ENCODE measurements at places on chromosomes 1 and 21. TPM values are rescaled to one million over a fixed set of nuclear protein-coding genes. Genes with fewer than 3 reads are reported as not detected.

DNA sequence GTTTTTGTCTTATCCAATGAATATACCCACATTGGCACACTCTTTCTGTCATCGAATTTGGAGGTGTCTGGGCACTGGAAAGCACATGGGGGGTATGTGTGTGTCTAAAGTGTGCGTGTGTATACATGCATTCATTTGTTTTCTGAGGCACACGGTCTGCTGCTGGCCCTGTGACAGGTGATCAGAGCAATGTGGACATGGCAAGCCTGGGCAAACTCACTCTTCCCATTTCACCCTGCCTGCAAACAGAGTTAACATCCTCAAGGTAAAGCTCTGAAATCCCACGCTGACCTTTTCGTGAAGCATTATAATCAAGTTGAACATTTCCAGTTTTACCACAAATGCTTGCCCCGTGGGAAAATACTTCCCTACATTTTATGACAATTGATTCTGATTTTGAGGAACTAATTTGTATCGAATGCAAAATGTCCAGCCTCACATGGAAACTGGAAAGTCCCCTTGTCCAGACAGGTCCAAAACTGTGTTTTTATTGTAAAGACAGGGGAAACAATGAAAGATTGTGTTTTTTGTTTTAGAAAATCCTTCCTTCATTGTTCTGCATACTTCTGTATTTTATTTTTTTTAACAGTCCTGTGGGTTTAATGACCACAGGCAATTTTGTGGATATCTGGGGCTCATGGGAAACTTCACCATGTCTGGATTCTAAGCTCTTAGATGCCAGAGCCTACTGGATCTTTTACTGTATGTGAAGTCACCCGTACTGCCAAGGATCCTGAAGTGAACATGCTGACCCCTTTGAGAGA lies 160.9 kb downstream of the PBX1 start:
- H3K36me3 ChIP-seq: no peaks in the 10 kb centered on the region
- no peak for DNase-seq
- H3K27ac ChIP-seq: peak overlapping the region; percentile 78
- no peaks in the 10 kb centered on the region for H3K27me3 ChIP-seq
- H3K4me1 ChIP-seq: peaks cover 86% of the 10 kb centered on the region
- no peak overlapping the region for H3K4me3 ChIP-seq

GRCh38 chr1:43282220-43283195 lies 2.9 kb downstream of the C1orf210 start:
- DNase-seq: no peak
- H3K4me3 ChIP-seq: no peak overlapping the region
- H3K27me3 ChIP-seq: no peaks in the 10 kb centered on the region
- no peak overlapping the region for H3K27ac ChIP-seq
- no peaks in the 10 kb centered on the region for H3K36me3 ChIP-seq
- H3K4me1 ChIP-seq: peaks cover under 1% of the 10 kb centered on the region

- no peaks in the 10 kb centered on the region for H3K27me3 ChIP-seq
- H3K4me3 ChIP-seq: no peak overlapping the region
- no peaks in the 10 kb centered on the region for H3K4me1 ChIP-seq
- no peak overlapping the region for H3K27ac ChIP-seq
- H3K36me3 ChIP-seq: no peaks in the 10 kb centered on the region
Measured at GRCh38 chr1:156444407-156445001, 56.1 kb downstream of the MEF2D start.

DNA sequence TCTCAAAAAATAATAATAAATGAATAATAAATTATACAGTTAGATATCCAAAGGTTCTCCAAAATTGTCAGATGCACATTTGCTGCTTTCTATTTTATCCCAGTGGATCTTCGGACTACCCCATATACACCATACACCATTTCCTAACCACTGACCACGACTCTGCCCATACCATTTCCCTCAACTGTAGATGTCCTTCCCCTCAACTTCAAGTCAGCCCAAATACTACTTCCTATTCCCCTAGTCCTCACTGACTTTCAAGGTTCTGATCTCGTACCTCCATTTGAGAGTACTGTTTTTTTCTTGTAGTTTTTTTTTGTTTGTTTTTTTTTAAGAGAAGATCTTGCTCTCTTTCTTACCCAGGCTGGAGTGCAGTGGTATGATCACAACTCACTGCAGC lies 19.6 kb downstream of the EIF4G3 start:
- H3K4me1 ChIP-seq: no peaks in the 10 kb centered on the region
- no peaks in the 10 kb centered on the region for H3K27me3 ChIP-seq
- no peak for DNase-seq
- H3K27ac ChIP-seq: no peak overlapping the region

- no peak overlapping the region for H3K4me3 ChIP-seq
- H3K27me3 ChIP-seq: no peaks in the 10 kb centered on the region
- no peak overlapping the region for H3K27ac ChIP-seq
- H3K36me3 ChIP-seq: no peaks in the 10 kb centered on the region
- DNase-seq: no peak
Measured at GRCh38 chr1:41173651-41174050, 68.5 kb downstream of the SCMH1 start.

RGS8 gene
- not detected for polyA plus RNA-seq

FAM131C gene
- polyA plus RNA-seq: 13.5 TPM

OR2T35 gene
- polyA plus RNA-seq: not detected

GRCh38 chr21:39386899-39387298 lies 38.0 kb upstream of the HMGN1 start:
- H3K4me3 ChIP-seq: no peak overlapping the region
- no peaks in the 10 kb centered on the region for H3K36me3 ChIP-seq
- peaks cover 11% of the 10 kb centered on the region for H3K4me1 ChIP-seq
- DNase-seq: no peak

DNA sequence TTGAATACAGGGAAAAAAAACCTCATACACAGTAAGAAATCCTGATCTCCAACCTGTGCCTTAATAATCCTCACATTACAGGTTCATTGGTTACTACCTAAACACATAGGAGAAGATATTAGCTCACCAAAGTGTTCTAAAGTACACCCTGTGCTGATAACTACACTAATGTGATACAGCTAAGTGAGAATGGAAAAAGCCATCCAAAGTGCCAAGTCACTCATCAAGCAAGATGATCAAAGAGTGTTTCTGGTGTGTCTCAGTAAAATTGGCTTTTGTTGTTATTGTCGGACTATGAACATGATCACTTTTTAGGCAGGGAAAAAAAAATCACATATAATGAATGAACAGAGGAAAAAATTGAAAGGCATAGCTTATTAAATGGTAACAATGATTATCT lies 31.4 kb downstream of the EPS15 start:
- peaks cover 25% of the 10 kb centered on the region for H3K4me1 ChIP-seq
- no peak overlapping the region for H3K27ac ChIP-seq
- no peaks in the 10 kb centered on the region for H3K27me3 ChIP-seq
- no peak overlapping the region for H3K4me3 ChIP-seq
- no peaks in the 10 kb centered on the region for H3K36me3 ChIP-seq
- no peak for DNase-seq

Data from pancreas (tissue), 10 donors.